ENCODE measurements at places on chromosomes 11 and 22.
A peak's percentile ranks its signal among the peaks of the same experiment; 100 is the strongest.

- no peak for DNase-seq
These were observed 64.8 kb downstream of the TENM4 start for GRCh38 chr11:79375818-79376550.

- no peak for DNase-seq
These were observed 43.1 kb upstream of the GCAT start for GRCh38 chr22:37764622-37765021.

DNA sequence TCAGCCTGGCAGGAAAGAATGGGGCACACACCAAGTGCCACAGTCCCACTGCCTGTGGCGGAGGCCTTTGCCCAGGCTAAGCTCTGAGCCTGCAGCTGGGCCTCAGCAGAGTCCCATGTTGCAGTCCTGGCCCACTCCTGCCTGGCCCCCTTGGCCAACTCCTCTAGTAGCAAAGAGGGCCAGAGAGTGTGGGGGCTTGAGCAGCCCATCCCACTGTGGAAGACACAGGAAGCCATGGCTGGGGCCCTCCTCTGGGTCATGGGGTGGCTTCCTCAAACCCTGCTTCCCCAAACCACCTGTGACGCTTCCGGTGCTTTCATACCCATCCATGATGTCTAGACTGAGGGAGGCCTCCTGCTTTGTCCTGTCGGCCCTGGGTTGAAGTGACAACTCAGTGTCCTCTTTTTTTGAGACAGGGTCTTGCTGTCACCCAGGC, 5.8 kb downstream of the RPS19BP1 start:
- DNase-seq, result no peak

GRCh38 chr11:123330071-123330470, 100.0 kb upstream of the GRAMD1B start:
- no peak for DNase-seq

DNA sequence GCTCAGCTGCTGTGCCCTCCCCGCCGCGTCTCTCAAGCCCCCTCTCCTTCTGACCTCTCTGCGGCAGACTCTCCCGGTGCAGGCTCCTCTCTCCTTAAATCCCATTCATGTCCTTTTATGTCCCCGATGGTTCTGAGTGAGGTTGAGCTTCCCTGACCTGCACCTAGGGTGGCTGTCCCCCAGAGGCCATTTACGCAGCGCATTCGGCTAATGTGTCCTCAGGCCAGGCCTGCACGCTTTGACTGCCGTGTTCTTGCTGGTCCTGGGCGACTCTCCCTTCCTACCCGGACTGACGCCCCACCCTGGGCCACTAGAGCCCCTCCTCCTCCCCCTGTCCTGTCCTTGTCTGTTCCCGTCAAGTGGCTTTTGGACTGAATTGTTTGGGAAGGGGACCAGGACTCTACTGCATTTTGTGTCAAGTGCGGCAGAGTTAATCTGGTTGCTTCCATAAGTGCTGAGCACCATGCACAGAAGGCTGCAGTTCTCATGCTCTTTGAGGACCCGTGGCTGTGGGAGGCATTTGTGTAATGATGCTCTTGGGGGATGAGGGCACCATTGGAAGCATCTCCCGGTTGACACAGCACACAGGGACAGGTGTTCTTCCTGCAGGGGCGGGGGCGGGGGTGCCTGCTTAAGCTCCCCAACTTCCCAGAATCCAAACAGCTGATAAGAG, 37.1 kb downstream of the IGHMBP2 start:
- no peak for DNase-seq

DNA sequence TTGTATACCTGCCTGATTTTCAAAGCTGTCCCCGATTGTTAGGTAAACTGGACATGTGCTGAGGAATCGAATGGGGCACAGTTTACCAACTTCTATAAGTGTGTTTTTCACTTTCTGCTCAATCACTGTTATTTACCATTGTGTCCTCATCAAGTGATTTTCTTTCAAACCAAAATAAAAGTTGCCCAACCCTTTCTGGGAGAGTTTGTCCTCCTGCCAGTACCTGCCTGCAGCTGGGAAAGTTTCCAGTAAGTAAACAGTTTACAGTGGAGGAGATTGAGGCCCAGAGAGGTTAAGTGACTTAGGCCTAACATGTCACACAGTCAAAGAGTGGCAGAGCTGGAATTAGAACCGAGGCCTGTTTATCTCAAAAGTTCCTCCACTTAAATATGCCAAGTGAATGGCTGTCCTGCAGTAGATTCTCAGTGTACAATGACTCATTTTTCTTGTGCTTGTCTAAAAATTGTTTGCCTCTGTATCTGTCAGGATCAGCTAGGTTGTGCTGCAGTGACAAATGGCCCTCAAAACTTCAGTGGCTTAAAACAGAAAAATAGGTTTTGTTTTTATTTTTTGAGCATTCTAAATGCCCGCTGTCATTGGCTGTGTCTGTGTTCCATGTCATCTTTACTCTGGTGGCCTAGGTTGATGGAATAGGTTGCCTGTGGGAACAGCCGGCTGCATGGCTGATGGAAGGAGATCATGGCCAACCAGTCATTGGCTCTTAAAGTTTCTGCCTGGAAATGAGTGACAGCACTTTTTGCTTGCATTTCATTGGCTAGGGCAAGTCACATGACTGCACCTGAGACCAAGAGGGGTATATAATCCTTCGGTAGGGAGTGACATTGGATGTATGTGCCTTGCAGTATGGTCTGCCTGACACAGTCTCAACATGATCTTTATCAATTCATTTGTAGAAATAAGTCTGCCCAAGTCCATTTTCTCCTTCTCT, 61.8 kb upstream of the CRYBB3 start:
- no peak for DNase-seq

DNA sequence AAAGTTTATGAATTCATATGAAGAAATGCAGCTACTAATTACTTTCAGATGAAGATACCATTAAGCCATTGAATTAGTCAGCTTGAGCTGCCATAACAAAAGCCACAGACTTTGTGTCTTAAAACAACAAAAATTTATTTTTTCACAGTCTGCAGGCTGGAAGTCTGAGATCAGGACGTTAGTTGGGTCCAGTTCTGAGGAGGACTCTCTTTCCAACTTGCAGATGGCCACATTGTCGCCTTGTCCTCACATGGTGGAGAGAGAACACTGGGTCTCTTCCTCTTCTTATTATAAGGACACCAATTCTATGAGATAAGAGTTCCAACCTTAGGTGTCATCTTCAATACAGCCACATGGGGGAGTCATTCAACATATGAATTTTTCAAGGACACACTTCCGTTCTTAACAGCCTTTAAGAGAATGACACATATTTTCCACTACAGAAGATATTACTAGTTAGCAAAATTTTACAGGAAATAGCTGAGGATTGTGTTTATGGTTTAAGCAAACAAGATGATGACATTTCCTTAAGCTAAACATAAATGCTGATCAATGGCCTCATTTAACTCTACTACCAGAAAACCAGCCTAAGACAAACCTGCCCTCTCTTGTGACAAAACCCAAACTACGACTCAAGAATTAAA, 56.0 kb downstream of the DCUN1D5 start:
- peak; percentile 85 for DNase-seq

DNA sequence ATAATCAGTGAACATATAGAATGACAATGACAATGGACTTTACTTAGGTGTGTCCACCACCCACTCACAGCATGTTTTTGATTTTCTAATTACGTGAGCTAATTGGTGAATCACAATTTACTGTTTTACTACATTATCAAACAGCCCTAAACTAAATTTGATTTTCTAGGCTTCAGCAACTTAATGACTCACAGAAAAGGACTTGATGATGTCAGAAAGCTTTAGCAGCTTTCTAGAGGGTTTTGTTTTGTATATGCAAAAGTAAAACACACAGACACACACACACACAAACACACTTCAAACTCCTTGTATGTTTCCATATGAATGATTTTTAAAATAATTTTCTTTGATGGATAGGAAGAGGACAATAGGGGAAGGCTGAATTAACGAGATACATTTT, 878.6 kb upstream of the CCDC90B start:
- DNase-seq, result peak; percentile 21

- no peak for DNase-seq
These were observed 193.1 kb downstream of the DSCAML1 start for GRCh38 chr11:117603932-117604331.

DNA sequence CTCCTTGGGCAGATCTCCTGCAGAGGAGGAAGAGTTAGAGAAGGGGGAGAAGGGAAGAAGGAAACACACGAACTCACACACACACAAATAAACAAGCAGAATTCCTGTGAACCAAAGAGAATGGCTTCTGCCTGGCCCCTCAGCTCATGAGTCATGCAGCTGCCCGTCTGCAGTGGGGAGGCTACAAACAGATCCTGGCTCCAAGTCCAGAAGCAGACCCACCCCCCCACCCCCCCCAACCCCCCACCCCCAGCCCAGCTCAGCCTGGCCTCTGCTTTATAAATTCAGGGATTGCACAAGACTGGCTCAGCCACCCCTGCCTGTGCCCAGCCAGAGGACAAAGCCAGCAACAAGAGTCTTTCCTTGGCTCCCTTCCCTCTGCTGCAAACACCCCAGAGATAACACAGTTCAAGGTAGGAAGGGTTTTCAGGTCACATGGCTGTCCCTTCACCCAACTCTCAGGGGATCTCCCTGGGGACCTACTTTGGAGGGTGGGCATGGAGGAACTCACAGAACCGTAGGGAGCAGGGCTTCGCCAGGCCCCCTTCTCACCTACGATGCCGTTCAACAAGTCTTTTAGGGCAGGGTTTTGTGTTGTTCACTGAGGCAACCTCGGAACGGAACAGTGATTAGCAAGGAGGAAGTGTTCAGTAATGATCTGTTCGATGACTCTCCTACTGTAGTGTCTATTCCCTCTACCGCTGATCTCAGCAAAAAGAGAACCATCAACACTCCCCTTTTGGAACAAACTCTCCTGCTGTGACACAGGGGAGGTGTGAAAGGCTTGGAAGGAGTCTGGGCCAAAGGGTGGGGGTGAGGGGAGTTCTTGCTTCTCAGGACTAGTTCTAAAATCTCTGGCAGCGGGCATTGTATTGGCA, 35.5 kb downstream of the RPL27A start:
- peak; percentile 82 for DNase-seq

DNA sequence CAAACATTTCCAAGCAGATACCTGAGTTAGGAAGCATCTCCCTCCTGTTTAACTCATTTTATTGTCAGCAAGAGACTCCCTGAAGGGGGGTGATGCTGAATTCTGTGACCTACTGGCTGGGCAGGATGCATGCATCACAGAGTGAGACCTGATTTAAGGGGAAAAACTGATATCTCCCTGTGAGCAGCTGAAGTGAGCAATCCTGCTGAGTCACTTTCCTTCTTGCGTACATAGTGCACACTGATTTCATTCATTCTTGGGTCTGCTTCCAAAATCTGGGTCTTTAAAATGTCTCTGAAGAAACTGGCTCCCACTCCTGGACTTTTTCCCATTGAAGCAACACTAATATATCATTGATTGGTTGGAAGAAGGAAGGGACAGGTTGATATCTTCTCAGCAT, 23.3 kb downstream of the P4HA3 start:
- DNase-seq, result peak; percentile 85

DNA sequence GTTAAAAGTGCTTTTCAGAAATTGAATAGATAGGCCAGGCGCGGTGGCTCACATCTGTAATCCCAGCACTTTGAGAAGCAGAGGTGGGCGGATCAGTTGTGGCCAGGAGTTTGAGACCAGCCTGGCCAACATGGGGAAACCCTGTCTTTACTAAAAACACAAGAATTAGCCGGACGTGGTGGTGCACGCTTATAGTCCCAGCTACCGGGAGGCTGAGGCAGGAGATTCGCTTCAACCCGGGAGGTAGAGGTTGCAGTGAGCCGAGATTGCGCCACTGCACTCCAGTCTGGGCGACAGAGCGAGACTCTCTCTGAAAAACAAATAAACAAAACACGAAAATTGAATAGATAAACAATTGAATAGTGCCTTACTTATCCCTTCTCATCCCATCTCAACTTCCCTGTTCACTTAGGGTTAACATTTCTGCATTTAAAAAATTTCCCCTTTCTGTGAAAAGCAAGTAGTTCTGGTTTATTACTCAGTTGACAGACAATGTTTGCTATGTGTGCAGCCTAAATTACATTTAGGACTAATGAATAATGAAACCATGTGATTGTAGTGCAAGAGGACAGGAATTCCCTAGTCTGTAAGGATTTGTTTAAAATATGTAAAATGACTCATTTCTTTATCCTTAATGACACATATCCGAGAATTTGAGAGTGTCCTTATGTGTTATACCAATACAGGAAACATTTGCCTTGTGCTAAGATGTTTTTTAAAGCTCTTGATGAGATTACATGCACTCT, 6.0 kb downstream of the RNF169 start:
- peak; percentile 92 for DNase-seq

DNA sequence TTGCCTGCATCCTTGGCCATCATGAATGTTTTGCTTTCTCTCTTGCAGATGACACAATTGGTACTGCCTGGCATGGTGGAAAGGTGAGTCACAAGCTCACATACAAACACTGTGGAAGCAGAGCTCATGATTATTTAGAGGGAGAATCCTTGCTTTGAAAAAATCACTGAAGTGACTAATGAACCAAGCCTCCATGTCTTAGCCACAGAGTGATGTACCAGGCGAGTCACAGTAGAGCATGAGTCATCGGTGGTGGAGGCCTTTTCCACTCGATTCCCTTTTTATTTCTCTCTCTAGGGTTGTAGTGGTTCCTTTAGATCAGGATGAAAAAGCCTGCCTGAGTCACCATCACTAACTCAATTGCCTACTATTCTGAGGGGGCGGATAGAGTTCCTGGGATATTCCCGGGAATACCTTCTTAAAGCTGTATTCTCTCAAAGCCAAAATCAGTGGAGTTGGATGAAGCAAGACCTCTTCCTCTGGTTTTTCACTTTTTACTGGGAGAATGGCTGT, 49.6 kb upstream of the ALKBH3 start:
- peak; percentile 100 for DNase-seq

DNA sequence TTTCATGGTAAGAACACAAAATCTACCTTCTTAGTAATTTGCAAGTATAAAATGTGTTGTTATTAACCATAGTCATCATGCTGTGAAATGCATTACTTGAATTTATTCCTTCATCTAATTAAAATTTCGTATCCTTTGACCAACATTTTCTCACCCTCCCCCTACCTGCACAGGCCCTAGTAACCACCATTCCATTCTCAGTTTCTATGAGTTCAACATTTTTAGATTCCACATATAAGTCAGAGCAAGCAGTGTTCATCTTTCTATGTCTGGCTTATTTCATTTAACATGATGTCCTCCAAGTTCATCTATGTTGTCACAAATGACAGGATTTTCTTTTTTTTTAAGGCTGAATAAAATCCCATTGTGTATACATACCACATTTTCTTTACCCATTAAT, 43.5 kb upstream of the CCDC179 start:
- DNase-seq, result no peak
